ENCODE measurements at places on chromosomes 13 and 19.
A peak's percentile ranks its signal among the peaks of the same experiment; 100 is the strongest.

DNA sequence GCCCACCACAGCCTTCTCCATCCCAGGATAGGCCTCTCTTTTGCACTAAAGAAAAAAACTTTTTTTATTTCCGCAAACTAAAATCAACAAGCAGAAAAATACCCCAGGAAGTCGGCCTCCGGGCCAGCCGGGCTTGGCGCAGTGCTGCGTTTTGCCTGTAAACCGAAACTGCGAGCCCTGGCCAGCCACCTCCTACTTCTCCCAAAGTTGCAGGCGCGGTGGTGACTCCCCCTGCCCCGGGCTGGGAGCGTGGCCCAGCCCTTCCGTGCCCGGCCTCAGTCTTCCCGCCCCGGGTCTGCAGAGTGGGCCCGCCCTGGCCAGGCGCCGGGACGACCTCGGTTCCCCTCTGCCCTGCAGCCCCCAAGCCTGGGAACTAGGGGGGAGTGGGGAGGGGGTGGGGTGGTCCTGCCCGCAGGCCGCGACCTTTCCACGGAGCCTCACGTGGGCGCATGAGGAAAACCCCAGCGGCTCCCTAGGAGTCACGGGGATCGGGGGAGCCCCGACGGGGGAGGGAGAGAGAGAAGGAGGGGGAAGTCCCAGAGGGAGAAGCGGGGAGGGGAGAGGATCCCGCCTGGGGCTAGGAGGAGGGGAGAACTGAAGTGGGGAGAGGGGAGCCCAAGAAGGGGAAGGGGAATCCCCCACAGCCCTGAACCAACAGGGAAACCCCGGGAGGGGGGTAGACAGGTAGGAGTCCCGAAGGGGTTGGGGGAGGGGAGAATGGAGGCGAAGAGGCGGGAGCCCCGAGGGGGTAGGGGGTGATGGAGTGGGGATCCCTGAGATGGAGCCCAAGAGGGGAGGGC lies 3.0 kb downstream of the GADD45B start:
- peak; percentile 95 for DNase-seq

GRCh38 chr13:91699863-91700262 lies 301.4 kb downstream of the GPC5 start:
- DNase-seq = no peak

DNA sequence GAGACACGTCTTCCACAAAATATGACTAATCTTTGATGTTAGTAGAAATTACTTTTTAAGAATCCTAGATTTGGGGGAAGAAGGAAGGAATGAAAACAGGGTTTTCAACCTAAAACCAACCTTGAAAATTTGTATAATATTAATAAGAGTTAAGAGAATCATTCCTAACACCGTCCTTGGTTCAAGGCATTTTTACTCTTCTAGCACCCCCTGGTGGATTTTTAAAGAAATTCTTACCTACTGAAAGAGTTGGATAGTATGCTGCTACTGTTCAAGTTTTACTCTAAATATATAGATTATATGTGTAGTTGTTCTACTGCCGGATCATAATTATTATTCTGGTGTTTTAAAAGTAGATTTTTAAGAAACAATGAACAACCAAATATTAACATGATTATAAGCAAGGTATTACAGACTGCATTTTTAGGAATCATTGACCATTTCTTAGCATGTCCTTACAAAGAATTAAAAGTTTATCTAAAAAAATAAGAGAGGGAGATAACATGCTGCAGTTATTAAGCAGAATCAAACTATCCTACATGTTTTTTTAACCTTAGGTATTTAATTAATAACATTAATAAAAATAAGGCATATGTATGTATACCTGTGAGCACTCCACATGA lies 7.4 kb upstream of the SLITRK6 start:
- DNase-seq = peak; percentile 54

DNA sequence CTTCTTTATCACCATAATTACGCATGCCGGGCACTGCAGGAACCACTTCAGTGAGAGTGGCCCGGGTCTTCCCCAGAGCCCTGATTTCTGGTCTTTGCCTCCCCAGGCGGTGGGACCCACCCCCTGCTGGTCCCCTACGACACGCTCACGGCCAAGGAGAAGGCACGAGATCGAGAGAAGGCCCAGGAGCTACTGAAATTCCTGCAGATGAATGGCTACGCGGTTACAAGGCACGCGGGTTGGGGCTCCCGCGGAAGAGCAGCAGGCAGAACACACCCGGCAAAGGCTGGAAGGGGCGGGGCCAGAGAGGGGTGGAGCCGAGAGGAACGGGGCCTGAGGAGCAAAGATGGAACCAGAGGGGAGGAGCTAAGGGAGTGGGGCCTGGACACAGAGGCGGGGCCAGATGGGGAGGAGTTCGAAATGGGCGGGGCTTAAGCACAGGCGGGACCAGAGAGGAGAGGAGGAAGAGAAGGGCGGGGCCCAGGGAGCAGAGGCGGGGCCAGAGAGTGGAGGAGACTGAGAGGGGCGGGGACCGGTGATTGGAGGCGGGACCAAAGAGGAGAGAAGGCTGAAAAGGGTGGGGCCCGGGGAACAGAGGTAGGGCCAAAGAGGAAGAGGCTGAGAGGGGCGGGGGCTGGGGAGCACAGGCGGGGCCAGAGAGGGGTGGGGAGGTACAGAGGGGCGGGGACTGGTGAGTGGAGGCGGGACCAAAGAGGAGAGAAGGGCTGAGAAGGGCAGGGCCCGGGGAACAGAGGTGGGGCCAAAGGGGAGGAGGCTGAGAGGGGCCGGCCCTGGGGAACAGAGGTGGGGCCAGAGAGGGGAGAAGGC lies 73.4 kb downstream of the RYR1 start:
- DNase-seq = peak; percentile 68

GRCh38 chr13:20911037-20911436 lies 8.5 kb upstream of the XPO4 start:
- DNase-seq = no peak

DNA sequence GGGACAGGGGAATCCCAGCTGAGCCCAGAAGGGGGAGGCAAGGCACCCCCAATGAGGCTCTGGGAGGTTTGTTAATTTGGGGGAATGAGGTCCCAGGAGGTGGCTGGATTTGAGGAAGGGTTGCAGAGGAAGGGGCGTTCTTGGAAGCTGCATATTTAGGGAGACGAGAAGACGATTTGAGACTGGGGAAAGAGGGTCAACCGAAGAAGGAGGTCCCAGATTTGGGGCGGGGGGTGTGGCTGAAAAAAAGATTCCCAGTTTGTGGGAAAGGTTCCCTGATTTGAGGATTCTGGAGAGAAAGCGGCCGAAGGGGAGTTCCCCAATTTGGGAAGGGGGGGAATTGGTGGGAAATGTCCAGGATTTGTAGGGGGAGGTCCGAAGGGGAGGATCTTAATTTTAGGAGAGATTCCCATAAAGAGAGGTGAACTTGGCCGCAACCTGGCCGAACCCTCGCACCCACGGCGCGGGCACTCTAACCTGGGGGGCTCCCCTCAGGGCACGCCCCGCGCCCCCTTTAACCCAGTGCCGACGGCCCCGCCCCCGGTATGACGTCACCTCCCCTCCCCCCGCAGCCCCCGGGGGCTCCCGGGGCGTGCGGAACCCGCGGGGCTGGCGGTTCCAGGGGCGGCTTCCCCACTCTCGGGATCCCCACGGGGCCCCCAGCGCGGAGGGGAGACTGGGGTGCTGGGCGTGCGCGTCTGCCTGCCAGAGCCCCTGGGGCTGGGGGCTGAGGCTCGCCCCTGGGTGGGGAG lies 1.2 kb downstream of the PTPRS start:
- DNase-seq = peak; percentile 27

GRCh38 chr19:3537101-3537437 lies 1.9 kb upstream of the TEKTIP1 start:
- no peak for DNase-seq

- DNase-seq = peak; percentile 67
Observed at GRCh38 chr13:21060338-21061028, 903 bp downstream of the LATS2 start.

DNA sequence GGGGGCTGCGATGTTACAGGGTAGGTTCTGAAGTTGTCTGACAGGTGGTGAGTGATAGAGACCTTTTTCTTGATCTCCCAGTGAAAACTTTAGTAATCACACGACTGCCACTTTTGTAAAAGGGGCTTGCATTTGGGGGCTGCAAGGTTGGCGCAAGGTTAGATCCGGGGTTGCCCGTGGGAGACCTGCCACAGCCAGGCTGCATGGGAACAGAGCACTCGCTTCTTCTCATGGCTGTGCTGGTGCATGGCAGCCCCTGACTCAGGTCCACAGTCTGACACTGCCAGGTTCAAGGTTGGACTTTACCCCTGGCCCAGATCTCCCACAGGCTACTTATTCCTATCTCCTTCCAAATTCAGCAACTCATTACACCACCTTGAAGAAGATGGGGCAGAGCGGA lies 1190.4 kb downstream of the UQCRFS1 start:
- no peak for DNase-seq

DNA sequence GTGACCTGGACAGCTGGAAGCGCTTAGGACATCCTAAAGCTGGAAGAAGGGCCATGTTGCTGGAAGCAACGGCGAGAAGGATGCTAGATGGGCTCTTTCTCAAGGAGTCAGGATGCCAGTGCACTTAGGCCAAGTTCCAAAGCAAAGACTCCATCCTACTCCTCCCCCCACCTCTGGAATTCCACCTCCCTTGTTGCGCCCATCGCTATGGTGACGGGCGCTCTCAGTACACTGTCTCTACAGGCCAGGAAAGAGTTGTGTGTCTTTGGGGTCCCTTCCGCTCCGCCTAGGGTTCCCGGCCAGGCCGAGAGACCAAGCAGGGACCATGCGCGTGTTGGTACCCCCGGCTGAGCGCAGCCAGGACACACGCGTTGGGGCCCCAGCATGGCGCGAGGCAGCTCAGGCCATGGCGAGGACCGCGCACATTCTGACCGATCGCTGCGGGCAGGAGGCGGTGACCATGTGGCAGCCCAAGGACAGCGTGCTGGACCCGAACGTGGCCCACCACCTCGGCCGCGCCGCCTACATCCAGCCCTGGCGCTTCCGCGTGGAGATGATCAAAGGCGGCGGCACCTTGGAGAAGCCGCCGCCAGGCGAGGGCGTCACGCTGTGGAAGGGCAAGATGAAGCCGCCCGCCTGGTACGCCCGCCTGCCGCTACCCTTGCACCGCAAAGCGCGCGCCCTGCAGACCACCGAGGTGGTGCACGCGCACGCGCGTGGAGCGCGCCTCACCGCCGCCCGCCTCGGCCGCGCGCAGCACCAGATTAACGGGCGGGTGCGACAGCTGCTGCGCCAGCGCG lies 31.0 kb upstream of the SLC1A6 start:
- DNase-seq = no peak

GRCh38 chr13:27211771-27212364 lies 39.5 kb upstream of the RPL21 start:
- DNase-seq = no peak

GRCh38 chr13:107065036-107065435 lies 497.1 kb upstream of the ARGLU1 start:
- DNase-seq = no peak

DNA sequence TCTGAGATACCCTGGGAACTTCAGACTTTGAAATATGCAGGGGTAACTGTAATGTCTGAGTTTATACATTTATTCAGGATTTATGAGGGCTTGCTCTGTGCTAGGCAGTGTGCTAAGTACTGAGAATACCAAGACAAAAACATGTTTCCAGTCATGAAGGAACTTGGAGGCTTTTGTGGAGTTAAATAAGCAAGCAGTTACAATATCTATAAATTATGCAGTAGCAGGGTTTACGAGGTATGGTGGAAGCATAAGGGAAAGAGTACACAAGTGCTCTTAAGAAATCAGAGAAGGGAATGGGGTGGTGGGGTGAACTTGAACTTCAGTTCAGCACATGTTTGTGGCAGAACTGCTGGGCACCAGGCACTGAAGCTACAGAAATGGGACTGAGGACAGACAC lies 28.0 kb downstream of the MAB21L1 start:
- no peak for DNase-seq

- DNase-seq = no peak
Observed at GRCh38 chr13:110758195-110758805, 44.8 kb downstream of the ING1 start.

DNA sequence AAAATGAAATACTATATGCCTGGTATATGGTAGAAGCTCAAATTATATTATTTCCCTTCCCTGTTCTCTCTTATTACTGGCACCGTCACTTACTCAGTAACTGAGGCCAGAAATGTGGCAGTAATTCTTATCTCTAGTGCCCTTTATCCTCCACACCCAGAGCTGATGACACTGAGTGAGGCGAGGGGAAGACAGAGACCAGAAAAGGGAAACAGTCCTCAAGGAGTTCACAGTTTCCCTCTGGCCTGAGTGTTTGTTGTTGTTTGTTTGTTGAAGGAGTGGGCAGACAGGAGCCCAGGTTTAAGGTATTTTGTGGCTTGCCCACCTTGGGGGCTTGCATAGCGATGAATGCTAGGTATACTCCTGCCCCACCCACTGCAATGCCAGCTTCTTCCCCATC lies 101.5 kb upstream of the FNDC3A start:
- DNase-seq = no peak

- no peak for DNase-seq
Observed at GRCh38 chr19:47228937-47229675, 1.9 kb downstream of the BBC3 start.

GRCh38 chr13:113584870-113585671 lies 518 bp downstream of the TFDP1 start:
- no peak for DNase-seq

DNA sequence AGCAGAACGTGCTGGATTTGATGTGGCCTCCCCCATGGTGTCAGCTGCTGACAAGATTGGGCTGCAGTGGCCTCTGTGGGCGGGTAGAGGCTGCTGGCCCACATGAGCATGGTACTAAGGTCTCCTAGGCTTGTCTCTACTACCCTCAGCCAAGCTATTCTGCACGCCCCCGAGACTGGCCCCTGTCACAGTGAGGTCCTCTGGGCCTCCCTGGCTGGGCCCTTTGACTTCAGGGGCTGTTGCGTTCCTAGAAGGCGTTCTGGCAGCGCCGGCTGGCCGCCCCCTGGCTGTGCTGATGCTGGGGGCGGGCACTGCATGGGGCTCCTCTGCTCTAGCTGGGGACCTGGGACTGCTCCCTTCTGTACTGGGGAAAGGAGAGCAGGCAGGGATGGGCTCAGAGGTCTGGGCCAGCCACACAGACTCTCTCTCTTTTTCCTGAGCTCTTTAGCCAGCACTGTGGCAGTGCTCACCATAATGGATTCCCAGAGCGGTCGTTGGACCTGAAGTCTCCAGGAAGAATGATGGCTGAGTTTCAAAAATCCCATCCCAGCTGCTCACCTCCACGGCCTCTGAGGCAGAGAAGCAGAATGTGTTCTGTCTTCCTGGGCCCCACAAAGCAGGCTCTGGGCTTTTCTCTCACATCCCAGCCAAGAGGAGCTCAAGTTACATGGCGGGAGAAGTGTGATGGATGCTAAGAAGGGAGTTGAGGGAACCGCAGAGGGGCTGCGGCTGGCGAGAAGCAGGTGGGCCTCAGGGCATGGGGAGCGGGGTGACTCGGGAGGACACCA lies 32.3 kb downstream of the TSSK6 start:
- peak; percentile 65 for DNase-seq

- DNase-seq = no peak
Observed at GRCh38 chr13:46632176-46632575, 79.2 kb downstream of the LRCH1 start.
